ENCODE measurements at places on chromosomes 16 and 17. TPM values are rescaled to one million over a fixed set of nuclear protein-coding genes. Genes with fewer than 3 reads are reported as not detected.

DNA sequence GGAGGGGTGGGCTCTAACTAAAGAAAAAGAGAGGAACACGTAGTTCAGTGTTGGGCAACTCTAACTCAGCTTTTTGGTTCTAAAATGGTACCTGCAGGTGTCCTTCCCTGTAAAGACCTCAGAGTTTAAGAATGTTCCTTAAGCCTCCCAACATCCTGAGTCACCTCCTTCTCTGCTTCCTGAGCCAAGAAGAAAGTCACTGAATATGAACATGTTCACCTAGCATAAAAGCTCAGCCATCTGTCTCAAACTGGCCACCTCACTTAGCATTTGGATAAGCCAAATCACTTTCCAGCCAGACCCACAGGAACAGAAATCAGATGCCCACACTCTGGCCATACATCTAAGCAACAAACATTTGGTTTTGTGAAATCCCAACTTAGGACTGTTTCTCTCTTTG, 3.7 kb downstream of the TMEM98 start:
- DNase-seq, result no peak

GRCh38 chr17:81923302-81924260, 4.0 kb downstream of the MAFG start:
- peak; percentile 93 for DNase-seq

The CASKIN1 gene
- total RNA-seq, result not detected

The SNAI3 gene
- not detected for total RNA-seq

The ITGB4 gene
- 137 TPM for total RNA-seq
